ENCODE measurements at places on chromosomes 16 and 17.

DNA sequence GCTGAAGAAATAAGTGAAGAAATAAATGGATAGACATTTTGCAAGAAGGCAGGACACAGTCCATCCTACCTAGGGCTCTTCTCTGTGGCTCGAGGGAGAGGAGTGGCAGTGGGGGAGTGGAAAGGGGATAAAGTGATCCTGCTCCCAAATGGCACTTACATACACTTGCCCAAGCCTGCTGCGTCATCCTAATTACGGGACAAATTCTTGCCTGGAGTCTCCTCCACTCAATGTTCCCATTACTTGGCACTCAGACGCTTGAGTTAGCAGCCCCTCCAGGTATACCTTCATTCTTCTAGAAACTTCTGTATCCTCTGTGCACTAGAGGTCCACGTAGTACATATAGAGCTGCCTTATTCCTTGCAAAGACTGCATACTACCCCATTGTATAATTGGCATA, 15.7 kb upstream of the MAP3K14 start:
- no peak for DNase-seq

DNA sequence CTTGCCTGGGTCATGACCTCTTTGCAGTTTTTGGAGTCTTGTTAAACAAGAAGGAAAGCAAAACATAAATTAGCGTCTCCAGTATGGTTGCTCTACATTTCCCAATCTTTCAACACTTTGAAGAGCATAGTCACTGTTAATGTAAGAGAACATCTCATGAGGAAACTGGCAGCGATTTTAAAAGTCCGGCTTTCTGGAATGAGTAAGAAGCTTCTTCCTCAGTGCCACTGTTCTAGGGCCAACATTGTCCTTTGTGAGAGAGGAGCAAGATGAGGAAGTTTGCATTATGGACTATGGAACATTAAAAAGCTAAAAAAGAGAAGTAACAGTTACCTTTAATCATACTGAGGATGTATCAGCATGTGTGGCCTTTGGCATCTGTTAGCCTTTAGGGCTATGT, 73.1 kb downstream of the WNT3 start:
- DNase-seq = no peak

- DNase-seq = no peak
Measured at GRCh38 chr17:2386400-2387085, 14.3 kb downstream of the MNT start.

DNA sequence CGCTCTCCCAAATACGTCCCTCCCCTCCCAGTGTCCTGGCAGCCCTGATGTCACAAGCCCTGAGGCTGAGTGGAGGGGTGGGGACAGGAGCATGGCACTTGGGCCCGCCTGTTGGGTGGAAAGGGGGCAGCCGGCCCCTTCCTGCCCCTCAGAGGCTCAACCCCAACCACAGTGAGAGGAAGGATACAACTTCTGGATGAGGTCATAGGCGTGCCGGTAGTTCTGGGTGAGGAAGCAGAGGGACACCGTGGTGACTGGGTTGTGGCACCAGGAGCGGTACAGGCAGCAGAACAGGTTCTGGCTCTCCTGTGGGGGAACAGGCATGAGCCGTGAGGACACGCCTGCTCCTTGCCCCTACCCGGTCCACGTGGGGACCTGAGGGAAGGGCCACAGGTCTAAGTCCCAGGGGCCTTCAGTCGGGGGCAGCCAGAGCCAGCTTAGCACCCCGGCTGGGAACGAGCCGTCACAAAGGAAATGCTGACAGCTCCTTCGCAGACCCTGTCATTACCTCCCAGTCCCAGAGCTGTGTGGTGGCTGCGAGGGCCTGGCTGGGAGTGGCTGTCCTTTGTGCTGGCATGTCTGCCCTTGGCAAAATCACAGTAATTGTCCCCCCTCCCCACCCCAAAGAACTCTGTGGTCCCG, 11.2 kb upstream of the MTSS2 start:
- no peak for DNase-seq

DNA sequence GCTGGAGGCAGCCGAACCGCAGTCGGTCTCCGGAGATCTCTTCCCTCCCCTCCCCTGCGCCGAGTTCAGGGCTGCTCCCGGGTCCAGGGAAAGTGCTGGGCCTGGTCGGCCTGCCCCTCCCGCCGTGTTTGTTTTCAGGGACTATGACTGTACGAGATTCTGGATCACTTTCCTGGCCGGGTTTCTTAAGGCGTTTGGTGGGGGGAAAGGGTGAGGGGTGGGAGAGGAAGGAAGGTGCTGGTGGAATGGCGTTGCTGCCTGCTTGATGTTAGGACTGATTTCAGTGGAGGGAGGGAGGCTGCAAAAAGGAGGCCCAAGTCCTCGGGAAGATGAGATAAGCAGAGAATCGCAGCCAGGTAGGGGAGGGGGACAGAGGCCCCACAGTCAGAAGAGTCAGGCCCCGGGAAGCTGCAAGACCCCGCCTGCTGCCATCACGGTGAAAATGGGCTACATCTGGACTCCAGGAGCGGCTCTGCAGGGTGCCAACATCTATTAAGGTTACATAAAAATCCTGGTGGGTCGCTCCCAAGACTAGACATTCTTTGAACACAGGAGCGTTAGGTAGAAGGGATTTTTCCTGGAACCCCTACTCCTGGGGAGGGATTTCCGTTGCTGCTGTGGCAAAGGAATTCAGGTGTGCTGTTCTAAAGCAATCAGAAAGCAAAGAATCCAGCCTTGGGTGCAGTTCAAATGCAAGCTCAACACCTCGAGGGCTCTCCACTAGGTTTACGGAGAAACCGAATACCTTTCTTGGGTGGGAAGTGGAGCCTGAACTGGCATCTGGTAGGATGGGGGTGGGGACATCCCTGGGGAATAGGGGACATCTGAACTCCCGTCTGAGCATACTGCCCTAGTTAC, 1.2 kb downstream of the ARHGAP44 start:
- DNase-seq = no peak

GRCh38 chr16:84166796-84167695, 19.8 kb downstream of the TAF1C start:
- DNase-seq = no peak

DNA sequence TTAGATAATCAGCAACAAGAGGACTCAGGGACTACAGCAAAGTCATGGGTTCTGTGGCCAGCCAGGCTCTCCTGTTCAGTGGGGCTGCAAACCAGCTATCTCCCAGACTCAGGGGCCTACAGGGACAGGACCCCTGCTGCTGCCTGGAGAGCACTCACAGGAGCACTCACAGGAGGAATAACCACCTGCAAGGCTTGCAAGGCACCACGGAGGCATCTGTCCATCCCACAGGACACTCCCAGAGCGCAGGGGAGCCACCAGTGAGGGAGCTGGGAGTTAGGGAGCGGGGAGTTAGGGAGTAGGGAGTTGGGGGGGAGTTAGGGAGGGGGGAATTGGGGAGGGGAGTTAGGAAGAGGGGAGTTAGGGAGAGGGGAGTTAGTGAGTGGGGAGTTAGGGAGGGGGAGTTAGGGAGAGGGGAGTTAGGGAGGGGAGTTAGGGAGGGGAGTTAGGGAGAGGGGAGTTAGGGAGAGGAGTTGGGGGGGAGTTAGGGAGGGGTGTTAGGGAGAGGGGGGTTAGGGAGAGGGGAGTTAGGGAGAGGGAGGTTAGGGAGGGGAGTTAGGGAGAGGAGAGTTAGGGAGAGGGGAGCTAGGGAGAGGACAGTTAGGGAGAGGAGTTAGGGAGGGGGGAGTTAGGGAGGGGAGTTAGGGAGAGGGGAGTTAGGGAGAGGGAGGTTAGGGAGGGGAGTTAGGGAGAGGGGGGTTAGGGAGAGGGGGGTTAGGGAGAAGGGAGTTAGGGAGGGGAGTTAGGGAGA, 5.7 kb downstream of the CANT1 start:
- no peak for DNase-seq

GRCh38 chr16:79991969-79992368, 391.4 kb upstream of the MAF start:
- no peak for DNase-seq

DNA sequence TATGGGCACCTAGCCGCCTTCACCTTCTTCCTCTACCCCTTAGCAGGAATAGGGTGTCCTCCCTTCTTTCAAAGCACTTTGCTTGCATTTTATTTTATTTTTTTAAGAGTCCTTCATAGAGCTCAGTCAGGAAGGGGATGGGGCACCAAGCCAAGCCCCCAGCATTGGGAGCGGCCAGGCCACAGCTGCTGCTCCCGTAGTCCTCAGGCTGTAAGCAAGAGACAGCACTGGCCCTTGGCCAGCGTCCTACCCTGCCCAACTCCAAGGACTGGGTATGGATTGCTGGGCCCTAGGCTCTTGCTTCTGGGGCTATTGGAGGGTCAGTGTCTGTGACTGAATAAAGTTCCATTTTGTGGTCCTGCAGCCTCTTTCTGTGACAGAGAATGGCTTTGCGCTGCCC, 4.6 kb downstream of the TMUB2 start:
- no peak for DNase-seq

DNA sequence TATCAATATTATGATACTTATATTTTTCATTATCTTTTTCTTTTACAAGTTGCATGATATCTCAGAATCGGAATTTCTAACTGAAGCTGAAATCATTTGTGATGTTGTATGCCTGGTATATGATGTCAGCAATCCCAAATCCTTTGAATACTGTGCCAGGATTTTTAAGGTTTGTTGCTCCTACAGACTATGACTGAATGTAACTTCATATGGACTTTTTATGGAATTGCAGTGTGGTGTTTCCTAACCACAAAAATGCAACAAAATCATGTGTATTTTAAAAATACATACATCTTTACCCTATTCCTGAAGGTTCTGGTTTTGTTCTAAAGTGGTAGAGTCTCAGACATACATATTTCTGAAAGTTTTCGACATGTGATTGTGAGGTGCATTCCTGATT, 58.8 kb upstream of the RHBDL3 start:
- DNase-seq = no peak

DNA sequence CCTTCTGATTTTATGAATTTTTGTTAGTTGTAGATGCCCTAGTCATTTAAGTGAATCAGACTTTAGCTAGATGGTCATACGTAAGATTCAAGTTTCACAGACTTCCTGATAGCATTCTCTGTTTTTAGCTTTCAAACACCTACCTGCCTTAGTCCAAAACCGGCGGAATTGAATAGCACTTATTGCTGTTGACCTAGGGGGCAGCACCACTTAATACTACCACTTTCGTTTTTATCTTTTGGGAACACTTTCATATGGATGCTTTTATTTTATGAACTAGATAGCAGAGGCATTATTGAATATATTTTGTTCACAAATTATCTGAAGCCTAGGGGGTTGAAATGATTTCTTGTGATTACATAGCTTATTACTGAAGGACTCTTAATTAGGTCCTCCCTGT, 31.5 kb downstream of the TADA2A start:
- no peak for DNase-seq

DNA sequence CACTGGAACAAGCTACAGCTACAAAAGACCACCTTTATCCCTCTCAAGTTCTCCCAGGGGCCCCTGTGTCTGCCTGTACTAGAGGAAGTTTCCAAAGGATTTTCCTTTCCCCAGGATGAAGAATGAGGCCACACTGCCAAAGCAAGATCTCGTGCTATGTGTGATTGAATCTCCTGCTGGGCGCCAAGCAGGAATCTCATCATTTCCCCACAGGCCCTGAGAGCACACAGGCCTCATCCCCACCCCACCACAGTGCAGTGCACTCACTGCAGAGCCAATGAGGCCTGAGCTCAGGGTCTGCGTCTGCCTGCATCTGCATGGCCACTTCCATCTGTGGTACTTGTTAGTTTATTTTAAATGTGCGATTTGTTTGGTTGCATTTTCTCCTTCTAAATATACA, 387.4 kb upstream of the ASIC2 start:
- DNase-seq = no peak

DNA sequence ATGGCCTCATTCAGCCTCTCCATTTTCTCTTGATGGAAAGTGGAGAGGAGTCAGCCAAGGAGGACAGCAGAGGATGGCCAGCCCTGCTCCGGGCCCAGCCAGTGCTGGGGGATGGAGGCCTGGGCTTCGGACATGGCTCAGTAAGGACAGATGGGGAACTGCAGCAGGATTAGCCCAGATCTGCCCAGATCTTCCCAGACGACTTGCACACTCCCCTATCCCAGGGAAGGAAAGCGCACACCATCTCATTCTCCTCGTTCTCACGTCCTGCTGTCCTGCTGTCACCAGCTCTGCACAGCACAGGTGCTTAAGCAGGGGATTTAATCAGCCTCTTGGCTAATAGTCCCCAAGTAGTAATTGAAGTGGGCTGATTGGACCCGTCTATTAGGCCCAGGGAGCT, 100.2 kb upstream of the SDK2 start:
- no peak for DNase-seq

- no peak for DNase-seq
Measured at GRCh38 chr17:55158439-55158838, 106.3 kb upstream of the HLF start.

GRCh38 chr17:39240631-39241030, 14.9 kb upstream of the STAC2 start:
- no peak for DNase-seq

- no peak for DNase-seq
Measured at GRCh38 chr17:75098861-75099260, 10.9 kb upstream of the ARMC7 start.

Measured in NK-92 treated with Interleukin-12 subunit alpha and Interleukin-12 subunit beta, amount 100 ng/mL, for 24 hours (cell line).